Midbrain (tissue), 1 donor: ENCODE measurements at places on chromosomes 5 and 9.

DNA sequence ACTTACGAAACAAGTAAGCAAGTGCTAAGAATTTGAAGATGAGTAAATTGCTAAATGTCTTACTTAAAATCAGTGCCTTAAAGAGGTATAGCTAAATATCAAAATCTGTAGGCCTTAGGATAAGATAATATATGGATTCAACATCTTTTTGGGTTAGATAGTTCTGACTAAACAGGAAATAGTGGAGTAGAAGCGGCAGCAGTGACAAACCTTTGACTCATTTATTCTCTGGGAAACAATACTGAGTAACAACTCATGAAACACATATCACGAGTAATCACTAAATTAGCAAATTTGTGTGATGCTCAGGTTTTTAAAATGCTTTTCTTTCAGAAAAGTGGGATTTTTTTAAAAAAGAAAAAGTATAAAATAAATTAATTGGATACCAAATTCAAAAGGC lies 762.1 kb upstream of the TYRP1 start:
- no peak for DNase-seq

DNA sequence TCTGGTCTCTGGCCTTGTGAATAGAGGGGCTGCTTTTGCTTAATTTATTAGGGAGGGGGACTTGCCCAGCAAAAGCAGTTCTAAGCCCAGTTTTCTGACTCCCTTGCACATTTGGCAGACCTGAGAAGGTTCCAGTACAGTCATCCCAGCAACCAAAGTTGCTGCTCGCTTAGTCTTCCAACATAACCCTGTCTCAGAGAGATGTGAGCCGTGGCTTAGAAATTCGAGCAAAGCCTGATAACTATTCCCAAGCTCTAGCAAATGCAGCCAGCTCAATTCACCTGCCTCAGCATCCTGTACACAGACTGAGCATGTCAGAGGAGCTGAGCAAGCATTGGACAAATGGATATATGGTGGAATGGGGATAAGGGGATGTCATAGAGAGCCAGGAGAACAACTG lies 401.9 kb downstream of the SPOCK1 start:
- DNase-seq, result no peak

DNA sequence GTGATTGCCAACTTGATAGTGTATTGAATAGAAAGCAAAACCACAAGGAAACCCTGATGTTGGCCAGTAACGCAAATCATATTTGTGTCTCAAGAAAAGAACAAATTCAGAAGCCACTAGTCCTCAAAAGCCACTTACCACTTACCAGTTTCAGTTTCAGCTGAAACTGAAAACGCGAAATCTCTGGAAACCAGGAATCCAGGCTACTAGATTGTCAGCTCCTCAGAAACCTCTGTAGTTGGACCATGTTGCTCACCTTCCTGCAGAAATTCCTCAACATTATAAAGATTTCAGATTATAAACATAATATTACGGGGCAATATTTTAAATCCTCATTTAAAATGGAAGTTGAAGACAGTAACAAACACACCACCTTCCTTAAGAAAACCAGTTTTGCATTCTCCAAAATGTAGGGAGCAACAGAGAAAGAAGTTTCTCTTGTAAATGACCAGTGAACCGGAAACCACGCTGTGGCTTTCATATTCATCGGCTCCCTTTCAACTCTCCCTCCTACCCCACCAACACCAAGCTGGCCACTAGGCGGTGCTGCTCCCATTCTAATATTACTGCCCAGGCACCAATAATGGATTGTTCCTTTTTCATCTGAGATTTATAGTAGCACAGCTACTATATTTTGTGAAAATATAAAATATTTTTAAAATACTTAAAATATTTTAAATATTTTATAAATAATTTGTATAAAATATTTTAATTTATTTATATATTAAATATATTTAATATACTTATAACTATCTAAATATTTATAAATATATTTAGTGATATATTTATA lies 8.7 kb upstream of the TMED7 start:
- peak; percentile 88 for DNase-seq

- no peak for DNase-seq
Observed at GRCh38 chr5:40404613-40405012, 275.1 kb upstream of the PTGER4 start.
